ENCODE measurements at places on chromosomes 3 and 15. TPM values are rescaled to one million over a fixed set of nuclear protein-coding genes. Genes with fewer than 3 reads are reported as not detected.

- no peak for DNase-seq
Observed at GRCh38 chr3:179871782-179872181, 165.0 kb downstream of the PEX5L start.

GRCh38 chr3:131236421-131236820, 145.2 kb upstream of the NUDT16 start:
- no peak for DNase-seq

DNA sequence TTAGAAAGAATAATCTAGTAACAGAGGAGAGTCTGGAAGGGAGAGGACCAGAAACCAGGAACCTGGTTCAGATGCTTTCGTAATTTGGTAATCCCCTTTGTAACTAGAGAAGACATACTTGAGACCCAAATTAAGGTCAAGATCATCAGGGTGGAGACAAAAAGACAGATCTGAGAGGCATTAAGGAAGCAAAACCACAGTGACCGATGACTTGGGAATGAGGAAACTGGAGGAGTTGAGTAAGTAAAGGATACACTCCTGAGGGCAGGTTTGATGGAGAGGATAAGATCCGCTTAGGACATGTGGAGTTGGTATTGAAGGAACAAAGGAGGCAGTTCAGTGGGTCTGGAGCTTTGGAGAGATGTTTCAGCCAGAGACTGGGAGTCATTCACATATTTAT, 23.6 kb upstream of the BCL2A1 start:
- DNase-seq, result no peak

DNA sequence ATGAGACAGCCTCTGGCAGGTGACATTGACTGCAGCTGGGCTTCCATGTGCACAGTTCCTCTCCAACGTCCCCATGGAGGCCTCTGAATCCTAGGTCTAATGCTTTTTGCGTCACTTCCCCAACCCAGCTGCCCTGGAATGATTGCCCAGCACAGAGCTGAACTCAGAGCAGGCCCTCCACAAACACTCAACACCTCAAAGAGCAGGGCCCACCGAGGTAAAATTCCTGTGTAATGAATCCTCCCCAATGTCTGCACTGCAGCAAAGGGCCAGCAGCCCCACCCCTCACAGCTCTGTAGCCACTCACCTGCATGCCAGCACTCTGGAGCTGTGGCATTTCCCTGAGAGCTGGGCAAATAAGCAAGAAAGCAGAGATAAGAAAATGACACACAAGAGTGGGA, 42.6 kb upstream of the DUSP7 start:
- DNase-seq, result no peak

The NOP10 gene
- 306 TPM for total RNA-seq

DNA sequence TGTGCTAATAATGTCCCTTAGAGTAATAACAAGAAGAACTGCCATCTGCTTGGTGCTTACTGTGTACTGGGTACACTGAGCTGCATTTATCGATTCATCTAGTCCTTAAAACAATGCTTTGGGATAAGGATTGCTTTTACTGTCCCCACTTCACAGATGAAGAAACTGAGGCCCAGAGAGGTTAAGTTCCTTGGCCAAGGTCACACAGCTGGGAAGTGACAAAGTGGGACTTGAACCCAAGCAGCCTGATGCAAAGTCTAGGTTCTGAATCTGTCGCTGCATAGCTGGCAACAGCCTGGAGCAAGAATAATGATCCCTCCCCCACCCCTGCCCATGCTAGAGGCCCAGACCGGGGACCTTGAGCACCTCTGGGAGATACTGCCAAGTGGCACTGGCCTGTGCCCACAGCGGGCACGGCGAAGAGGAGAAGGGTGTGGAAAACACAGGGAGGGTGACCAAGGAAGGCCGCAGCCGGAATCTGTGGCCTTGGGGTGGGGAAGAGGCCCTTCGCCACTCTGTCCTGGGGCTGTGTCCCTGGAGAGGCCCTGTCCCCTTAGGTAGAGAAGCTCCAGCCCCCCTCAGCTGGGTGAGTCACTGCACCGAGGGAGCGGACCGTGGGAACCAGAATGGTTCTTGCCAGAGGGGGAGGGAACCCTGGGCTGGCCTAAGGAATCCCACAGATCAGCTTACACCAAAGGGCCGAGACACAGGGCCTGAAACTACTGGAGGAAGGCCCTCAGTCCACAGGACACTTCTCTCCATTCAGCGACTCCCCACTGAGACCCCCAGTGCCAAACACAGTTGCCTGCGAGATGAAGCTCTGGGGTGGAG, 3.5 kb downstream of the PLXND1 start:
- DNase-seq, result no peak

DNA sequence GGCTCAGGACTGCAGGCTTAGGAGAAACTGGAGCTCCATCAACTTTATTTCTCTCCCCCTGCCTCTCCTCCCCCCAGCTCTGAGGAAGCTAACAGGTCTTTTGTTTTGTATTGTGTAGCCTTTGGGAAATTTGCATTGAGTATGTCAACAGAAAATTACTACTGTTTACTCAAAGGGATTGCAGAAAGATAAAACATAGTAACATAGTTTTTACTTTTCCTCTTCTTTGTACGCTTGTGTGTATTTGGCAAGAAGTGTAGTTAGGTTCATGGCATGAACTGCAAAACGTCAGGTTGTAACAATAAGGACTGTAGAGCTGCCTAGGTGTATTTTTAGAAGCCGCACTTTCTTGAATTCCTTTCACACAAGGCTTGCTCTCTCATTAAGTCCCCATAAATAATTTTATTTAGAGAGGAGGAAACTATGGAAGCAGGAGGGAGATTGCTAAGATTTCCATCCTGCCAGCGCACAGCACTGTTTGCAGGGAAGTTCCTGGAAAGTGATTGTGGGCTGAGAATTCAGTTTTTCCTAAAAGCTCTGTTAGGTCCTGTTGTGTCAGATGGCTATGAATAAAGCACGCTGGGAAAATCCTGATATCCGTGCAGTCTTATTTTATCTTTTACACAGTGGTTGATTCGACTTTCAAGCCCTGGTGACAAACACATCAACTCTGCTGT, 21.1 kb upstream of the SATB1 start:
- no peak for DNase-seq

All from Panc1 (cell line).